Stimulated activated CD8-positive, alpha-beta memory T cell treated with anti-CD3 and anti-CD28 coated beads, Interleukin-7, amount 100 ng/mL, for 1 hour (primary cell): ENCODE measurements at places on chromosomes 11 and 22.

DNA sequence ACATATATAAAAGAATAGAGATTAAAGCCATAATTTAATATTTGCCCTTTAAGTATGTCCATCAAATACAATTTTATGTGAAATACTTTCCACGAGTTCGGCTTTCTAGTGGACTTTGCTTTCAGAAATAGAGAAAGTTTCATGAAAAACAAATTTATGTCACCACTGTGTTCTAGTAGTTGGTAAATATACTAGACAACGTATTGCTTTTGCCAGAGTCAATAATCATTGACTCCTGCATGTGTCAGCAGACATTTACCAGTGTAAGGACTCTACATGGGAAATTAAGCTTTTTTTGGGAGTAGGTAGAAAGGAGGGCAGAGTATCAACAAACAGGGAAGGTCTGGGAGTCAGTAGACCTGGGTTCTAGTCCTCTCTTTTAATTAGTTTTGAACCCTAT lies 32.3 kb upstream of the CAT start:
- DNase-seq, result no peak

GRCh38 chr22:41256254-41257253 lies 15.8 kb upstream of the CHADL start:
- DNase-seq, result no peak

DNA sequence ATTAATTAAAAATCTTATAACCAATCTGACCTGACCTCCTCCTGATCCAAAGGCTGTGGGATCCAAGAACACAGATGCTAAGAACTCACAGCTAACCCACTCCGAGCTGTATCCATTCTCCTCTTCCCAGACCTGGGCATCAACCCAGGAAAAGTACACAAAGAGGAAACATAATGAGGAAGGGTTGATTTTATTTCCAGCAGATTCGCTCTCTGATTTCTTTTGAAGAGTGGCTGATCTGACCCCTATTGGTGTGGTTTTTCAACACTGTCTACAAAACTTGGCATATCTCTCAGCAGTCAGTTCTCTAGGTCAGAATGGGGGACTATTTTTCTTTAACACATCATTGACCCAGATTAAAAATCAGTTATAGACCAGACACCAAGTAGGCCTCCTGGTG lies 201.9 kb upstream of the UBASH3B start:
- DNase-seq, result no peak

DNA sequence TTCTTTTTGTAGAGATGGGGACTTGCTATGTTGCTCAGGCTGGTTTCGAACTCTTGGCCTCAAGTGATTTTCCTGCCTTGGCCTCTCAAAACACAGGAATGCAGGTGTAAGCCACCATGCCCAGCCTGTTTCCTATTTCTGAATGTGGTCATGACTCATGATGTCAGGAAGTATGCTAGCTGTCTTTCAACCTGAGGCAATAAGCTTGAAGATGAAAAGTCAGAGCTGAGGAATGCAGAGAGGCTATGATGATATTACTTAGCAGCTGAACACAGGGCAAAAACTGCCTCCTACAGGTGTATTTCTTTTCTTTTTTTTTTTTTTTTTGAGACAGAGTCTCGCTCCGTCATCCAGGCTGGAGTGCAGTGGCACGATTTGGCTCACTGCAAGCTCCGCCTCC lies 9.0 kb upstream of the NUCB2 start:
- no peak for DNase-seq

GRCh38 chr11:109641549-109641948 lies 219.6 kb downstream of the C11orf87 start:
- DNase-seq, result no peak

GRCh38 chr11:68370211-68371111 lies 58.1 kb downstream of the LRP5 start:
- DNase-seq, result no peak

GRCh38 chr11:3867209-3868091 lies 12.0 kb downstream of the STIM1 start:
- DNase-seq, result no peak

GRCh38 chr11:111840143-111840542 lies 31.2 kb downstream of the ALG9 start:
- DNase-seq, result no peak

- no peak for DNase-seq
These were observed 29.4 kb downstream of the TCP11L1 start for GRCh38 chr11:33068611-33069340.

DNA sequence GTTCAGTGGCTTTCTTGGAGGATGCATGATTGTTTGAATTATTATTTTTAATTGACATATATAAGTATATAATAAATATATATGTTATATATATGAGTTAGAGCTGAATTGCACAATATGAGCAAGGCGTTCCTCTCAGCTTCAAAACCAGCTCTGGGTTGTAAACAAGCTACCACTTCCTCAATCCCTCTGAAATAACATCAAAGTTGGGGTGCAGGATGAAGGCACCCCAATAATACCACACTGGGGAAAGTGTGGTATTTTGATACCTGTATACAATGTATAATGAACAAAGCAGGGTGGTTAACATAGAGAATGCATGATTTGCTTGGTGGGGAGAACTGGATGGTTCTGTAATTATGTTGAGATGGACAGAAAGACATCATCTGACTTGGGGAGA lies 1.7 kb upstream of the SORL1 start:
- no peak for DNase-seq

DNA sequence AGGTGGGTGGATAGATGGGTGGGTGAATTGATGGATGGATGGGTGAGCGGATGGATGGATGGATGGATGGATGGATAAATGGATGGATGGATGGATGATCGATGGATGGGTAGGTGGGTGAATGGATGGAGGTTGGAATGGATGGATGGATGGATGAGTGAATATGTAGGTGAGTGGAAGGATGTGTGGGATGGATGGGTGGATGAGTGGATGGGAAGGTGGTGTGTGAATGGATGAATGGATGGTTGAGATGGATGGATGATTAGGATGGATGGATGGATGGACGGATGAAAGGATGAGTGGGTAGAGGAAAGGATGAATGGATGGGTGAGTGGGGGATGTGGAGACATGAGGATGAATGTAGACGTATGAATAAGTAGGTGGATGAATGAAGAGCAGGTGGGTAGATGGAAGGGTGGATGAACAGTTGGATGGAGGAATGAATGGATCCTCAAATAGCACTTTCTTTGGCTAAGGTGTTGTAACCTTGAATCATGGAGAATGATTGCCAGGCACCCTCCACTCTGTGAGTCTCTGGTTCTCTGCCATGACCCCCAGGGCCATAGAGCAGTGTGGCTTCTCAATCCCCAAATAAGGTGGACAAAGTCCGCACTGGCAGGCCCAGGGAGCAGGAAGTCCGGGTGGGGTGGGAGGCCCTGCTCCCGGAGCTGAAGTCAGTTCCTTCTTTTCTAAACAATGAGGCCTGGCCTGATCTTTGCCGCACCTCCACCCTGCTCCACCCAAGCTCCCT lies 36.9 kb downstream of the IGF2 start:
- no peak for DNase-seq

DNA sequence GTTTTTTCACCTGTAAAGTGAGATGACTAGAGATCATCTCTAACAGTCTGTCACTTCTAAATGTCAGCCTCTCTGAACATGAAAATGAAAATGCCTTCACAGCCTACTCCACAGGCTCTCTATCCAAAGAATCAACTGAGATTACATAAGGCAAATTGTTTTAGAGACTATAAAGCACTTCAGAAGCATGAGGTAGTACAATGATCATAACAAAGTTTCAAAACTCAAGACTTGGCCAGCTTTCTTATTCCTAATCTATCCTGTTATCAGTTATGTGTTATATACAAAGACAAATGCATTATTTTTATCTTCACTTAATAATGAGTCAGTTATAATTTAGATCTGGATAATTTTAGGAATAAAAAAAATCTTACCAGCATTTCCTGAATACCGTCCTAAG lies 20.3 kb upstream of the CEP126 start:
- DNase-seq, result no peak

GRCh38 chr11:117809236-117810055 lies 12.4 kb upstream of the DSCAML1 start:
- no peak for DNase-seq
